ENCODE measurements at places on chromosomes 1 and 21.

DNA sequence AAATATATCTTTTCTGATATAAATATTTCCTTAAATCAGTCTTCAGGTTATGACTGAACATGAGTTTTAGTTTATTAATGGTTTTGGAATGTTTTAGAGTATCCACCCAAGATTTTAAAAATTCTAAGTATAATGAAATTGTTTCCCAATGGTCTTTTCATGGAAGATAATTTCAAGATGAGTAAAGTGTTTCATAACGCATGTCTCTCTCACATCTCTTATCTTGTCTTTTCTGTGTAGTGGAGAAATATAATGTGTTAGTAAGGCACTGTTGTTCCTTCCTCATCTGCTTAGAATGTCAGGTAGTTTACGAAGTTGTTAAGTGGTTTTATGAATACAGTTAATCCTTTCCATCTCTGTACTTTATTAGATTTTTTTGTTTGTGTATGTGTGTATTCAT, 49.6 kb downstream of the PLA2G4A start:
- no peak for DNase-seq

DNA sequence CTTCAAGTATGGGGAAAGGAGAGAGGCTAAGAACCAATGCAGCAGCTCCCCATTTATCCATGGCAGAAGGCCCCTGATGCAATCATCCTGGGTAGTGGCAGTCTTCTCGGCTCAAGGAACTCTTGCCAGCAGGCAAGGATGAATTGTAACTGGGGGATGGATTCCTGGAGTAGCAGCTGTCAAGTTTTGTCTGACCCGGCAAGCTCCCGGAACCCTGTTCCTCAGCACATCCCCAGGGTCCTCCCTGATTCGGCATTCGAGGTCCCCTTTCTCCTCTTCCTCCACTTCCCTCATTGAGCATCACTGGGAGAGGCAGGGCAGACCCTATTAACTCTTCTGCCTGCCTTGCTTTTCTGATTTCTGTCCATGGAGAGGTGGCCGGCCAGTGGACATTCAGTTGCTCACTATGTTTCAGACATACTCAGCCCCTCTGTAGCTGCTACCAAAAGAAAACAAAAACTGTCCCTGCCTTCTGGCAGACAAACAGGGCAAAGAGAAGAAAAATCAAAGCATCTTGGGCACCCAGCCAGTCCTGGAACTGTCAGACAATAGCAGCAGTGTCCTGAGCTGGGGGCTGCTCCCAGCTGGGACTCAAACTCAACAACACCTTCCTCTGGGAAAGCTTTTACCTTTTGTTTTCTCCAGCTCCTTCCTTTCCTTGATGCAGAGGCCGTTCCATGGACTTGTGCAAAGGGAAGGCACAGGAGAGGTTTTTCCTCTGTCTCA, 5.6 kb upstream of the PTCH2 start:
- DNase-seq: no peak

DNA sequence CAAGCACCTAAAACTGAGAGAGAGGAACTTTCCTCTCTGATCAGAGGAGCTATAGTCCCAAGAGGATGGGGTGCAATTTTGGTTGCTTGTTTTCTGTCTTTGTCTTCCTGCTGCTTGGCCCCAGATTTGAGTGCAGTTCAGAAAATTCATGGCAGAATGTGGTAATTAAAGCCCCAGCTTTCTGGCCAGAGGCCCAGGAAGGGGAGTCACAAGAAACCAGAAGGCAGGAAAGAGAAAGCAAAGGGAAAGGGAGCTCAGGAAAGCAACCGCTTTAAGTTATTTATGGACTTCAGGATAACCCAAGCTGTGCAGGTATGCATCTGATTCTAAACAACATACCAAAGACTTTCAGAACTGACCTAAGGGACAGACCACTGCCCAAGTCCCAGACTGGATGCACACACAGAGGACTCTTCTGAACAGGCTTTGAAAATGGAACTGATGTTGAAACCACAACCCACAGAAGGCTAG, 88.8 kb downstream of the ST3GAL3 start:
- peak; percentile 90 for DNase-seq

DNA sequence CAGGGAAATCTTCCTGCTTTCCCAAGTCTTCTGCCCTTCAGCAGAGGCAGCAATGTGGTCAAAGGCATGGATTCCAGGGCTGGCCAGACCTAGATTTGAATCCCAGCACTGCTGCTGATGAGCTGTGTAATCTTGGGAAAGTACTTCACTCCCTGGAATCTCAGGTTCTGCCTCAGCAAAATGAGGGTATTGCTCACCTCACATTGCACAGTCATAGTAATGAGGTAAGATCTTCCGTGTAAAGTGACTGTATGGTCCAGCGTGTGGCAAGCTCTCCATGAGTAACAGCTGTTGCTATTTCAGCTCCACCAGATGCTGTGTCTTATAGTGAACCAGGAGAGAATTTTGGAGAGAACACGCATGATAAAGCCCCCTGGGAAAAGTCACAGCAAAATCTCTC, 56.1 kb upstream of the F3 start:
- peak; percentile 66 for DNase-seq

GRCh38 chr1:147247656-147248238, 5.3 kb downstream of the CHD1L start:
- DNase-seq: no peak

DNA sequence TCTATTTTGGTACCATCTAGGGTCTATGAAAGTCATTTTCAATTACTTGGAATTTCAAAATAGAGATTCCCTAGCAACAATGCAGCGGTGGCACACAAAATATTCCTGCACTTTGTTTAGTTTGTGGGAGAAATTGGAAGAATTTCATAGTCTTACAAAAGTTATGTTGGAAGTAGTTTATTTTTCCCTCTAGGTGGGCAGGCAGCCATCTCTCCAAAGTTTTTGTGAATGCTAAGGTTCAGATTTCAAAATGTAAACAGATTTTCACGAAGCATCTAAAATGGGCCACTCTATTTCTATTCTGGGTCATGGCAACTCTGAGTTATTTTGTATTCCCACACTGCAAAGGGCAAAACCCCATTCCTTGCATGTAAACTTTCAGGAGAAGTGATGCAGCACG, 8.0 kb downstream of the SMCP start:
- no peak for DNase-seq

GRCh38 chr1:162987866-162988265, 81.3 kb upstream of the RGS4 start:
- DNase-seq: peak; percentile 93
